ENCODE measurements at places on chromosomes 3 and 15. TPM values are rescaled to one million over a fixed set of nuclear protein-coding genes. Genes with fewer than 3 reads are reported as not detected.

DUOXA2 gene
- total RNA-seq: not detected

DNA sequence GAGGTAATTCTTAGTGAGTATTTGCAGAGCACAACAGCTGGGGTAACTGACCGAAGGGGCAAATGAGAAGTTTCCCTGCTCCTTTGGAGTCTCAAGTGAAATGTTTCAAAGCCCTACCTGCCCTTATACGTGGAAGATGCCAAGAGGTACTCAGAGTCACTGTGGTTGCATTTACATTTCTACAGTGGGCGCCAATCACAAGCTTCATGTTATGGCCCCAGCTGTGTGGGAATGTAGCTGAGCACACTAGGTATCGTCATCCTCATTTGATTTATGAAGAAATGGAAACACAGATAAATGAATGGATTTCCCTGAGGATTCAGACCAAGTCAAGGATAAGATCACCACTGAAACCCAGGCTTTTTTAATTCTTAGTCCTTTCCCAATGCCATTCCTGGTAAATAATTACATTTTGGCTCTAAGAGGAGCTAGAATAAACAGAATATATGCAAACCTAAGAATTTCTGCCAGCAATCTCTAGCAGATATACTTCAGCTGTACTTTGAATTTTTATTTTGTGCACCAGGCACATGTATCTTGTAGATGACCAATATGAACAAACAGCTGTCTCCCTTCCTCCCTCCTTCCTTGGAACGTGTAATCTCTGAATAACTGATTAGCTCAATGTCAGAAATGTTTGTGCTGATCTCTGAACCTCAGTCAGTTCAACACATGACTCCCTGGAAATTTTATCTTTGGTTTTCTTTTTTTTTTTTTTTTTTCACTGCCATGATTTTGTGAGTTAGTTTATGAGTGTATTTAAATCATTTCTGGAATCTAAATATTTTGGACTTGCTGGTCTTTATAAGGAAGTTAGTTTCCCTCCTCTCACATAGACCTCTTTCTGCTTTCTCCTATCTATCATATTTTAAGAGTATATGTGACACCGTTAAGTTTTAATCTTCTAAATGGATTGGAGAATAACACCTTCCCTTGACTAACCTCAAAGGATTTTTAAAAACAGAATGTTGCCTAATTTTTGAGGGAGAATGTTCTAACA, 69.2 kb downstream of the MAP2K5 start:
- no peak for DNase-seq

- DNase-seq: no peak
Observed at GRCh38 chr15:63971427-63971805, 74.9 kb downstream of the DAPK2 start.

USF3 gene
- total RNA-seq: 5.1 TPM

GRCh38 chr3:66488492-66488891, 12.3 kb downstream of the LRIG1 start:
- no peak for DNase-seq

GRCh38 chr3:127524296-127524896, 66.1 kb downstream of the TPRA1 start:
- DNase-seq: no peak

EXD1 gene
- under 0.01 TPM for total RNA-seq

- peak; percentile 8 for DNase-seq
Observed at GRCh38 chr3:116824208-116824607, 114.6 kb downstream of the TUSC7 start.

TP63 gene
- 122 TPM for total RNA-seq

SLCO2A1 gene
- total RNA-seq: not detected

TRIM59 gene
- 5.8 TPM for total RNA-seq

GRCh38 chr15:89333011-89333860, 1.4 kb downstream of the POLG start:
- no peak for DNase-seq

TM4SF4 gene
- not detected for total RNA-seq

GRCh38 chr3:11364181-11364580, 92.0 kb downstream of the ATG7 start:
- DNase-seq: no peak

- DNase-seq: peak; percentile 86
Observed at GRCh38 chr15:36903922-36904556, 196.3 kb downstream of the MEIS2 start.

- peak; percentile 97 for DNase-seq
Observed at GRCh38 chr3:159854500-159855124, 134.0 kb upstream of the IL12A start.

SAMD7 gene
- total RNA-seq: not detected

CHL1 gene
- total RNA-seq: 0.26 TPM

ACKR2 gene
- 1.3 TPM for total RNA-seq

AMT gene
- 2.2 TPM for total RNA-seq

DNA sequence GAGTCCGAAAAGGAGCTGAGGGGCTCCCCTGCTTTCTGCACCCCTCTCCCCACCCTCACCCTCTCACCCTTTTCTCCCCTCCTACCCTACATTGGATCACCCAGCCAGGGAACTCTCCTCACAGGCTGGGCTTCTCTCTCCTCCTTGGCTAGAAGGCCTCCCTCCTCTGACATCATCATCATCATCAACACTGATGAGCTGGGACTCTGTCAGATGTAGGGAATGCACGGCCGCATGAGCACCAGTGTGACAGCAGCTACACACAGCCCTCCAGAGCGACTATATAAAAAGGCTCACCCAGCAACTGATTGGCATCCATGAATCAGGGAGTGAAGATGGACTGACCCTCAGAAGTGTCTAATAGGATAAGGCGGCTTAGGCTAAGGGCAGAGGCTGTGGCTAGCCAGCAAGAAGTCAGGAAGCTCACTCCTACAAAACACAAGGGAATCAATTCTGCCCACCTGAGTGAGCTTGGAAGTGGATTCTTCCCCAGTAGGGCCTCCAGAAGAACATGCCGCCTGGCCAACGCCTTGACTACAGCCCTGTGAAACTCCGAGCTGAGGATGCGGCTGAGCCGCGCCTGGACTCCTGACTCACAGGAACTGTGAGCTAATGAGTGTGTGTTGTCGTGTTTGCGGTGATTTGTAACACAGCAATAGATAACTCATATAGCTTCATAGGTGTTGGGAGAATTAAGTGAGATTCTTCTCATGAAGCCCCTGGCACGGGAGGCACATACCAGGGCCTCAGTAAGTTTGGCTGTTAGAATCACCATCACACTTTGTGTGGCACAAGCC, 147.6 kb downstream of the FAM43A start:
- peak; percentile 17 for DNase-seq

DNA sequence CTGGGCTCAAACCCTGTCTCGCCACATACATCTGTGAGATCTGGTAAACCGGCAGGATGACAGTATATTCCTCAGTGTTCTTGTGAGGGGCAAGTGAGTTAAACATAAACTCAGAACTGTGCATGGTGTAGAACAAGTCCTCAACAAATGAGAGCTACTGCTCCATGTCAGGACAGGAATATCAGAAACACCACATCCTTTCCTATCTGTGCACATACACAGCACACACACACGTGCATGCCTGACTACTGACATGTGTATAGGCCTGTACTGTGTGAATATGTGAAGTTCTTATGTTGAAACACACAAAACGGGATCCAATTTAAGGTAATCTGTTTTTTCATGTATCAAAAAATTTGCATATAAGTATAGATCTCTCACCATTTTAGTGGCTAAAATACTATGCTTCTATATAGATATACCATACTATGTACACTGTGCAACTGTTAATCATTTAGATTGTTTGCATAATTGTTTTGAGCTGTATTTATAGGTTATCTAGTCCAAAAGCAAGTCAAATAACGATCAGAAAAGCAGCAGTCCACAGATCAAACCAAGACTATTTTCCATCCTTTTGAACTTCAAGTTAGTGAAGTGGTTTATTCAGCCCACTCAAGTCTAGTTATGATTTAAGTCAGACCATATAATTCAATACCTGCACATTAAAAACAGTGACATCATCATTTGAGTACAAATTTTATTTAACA, 44.8 kb downstream of the CCR4 start:
- DNase-seq: peak; percentile 25

Data from bronchial epithelial cell (primary cell).